ENCODE measurements at places on chromosomes 2 and 18.

DNA sequence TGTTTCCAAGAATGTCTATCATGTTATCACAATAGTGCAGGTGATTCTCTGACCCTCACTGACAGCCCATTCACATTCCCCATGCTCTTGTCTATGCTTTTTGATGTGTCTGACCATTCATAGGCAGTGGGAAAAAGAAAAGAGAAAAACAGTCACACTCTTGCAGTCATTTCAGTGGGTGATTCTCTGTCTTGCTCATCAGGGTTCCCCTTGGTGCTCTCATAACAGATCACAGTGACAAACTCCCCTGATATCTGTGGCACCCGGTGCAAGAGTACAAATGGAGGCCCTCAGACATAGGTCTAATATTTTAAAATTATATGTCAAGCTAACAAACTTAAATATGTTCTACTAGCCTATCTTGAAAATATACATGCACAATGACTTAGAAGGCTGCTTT lies 72.7 kb upstream of the PPP1CB start:
- DNase-seq, result no peak
- H3K27me3 ChIP-seq, result peaks cover 4% of the 10 kb centered on the region
- H3K4me1 ChIP-seq, result peaks cover 55% of the 10 kb centered on the region
- no peak overlapping the region for H3K4me3 ChIP-seq

GRCh38 chr2:226435146-226435545 lies 364.5 kb downstream of the IRS1 start:
- peaks cover 31% of the 10 kb centered on the region for H3K4me1 ChIP-seq
- no peak for DNase-seq
- H3K4me3 ChIP-seq, result no peak overlapping the region

GRCh38 chr2:85611217-85611704 lies 605 bp downstream of the C2orf68 start:
- peaks cover 30% of the 10 kb centered on the region for H3K36me3 ChIP-seq
- H3K4me3 ChIP-seq, result peak overlapping the region; percentile 99

DNA sequence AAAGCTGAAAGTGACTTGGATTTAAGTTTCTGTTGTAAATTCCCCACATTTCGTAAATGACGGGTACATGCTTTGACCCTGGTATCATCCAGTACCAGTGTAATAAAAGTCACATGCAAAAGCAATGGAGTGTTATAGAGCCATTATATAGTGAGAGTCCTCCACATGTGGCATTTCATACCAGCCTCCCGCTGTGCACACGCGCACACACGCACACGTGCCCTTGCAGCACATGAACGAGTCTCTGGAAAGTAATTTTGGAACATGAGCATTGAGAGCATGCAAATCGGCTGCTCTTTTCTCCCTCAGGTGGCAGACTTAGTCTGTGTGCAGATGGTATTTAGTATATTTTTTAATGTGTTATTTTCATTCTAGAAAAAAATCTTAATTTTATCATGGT lies 198.1 kb downstream of the ZNF407 start:
- H3K36me3 ChIP-seq, result no peaks in the 10 kb centered on the region
- H3K27me3 ChIP-seq, result no peaks in the 10 kb centered on the region
- H3K4me1 ChIP-seq, result peaks cover 26% of the 10 kb centered on the region
- DNase-seq, result no peak
- H3K27ac ChIP-seq, result no peak overlapping the region

DNA sequence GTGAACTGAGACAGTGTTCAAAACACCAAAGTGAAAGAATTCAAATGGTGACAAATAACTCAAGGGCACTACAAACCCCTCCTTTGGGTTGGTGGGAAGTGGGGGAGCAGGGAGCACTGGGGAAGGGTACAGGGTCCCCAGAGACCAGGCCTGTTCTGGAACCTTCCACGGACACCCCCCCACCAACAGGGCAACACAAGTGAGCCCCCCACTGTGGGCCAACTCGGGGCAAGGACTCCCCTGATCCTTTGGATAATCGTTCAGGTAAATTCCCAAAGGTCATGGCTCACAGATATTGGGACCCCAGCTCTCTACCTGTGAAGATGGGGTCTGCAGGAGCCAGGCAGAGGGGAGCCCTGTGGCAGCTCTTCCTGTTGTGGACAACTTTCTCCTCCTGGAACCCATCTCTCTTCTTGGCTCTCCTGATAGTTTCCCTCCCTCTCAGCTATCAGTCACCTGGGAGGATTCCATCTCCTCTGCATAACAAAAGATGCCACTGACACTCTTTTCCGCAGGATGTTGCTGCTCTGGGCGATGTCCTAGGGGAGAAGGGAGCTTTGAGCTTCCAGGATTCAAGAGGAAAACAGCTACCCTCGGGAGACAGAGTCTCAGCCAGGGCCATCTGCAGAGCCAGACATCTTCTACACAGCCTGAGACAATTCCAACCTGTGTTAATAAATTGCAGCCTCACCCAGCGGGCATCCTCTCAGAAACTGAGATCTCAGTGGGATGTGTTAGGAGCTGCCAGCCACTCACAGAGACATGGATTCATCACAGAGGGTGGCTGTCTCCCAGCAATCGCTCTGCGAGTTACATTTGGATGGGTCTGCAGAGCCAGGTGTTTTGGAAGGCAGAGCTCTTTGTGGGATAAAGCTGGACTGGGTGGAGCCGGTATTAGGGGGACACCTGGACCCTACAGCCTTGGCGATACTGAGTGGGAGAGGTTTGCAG lies 35.4 kb downstream of the MBP start:
- peaks cover 37% of the 10 kb centered on the region for H3K27me3 ChIP-seq
- no peaks in the 10 kb centered on the region for H3K36me3 ChIP-seq
- H3K4me3 ChIP-seq, result no peak overlapping the region
- H3K27ac ChIP-seq, result no peak overlapping the region

DNA sequence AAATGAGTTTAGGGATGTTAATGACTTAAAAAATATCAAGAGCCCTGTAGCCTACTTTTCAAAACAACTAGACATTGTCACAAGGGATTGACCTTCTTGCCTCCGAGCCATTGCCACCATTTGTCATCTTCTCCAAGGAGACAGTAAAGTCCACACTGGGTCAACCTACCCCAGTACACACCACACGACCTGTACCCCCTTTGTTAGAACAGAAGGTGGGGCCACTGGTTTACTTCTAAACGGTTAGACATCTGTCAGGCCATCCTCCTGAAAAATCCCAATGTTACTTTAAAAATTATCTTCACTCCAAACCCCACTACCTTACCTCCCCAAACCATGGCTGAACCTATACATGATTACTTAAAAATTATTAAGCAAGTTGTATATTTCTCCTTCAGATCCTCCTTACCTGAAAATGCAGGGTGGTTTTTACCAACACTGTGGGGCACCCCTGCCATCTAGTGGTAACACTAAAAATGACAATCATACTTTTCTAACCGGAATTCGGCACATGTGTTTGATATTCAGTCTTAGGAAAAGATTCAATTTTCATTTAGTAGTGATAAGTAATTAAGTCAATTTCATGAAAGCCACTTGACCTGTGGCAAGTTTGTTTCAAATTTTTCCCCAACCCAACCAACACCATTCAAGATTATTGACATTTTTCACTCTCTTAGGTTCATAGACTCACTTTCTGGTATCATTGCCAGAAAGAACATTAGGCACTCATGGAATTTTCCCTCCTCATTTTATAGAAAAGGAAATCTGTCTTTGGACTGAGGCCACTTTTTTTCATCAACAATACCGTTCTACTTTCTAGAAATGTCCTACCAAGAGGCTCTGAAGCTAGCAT lies 265.3 kb upstream of the PKDCC start:
- peaks cover 14% of the 10 kb centered on the region for H3K27me3 ChIP-seq
- peak; percentile 38 for DNase-seq
- H3K4me1 ChIP-seq, result no peaks in the 10 kb centered on the region
- H3K4me3 ChIP-seq, result no peak overlapping the region

DNA sequence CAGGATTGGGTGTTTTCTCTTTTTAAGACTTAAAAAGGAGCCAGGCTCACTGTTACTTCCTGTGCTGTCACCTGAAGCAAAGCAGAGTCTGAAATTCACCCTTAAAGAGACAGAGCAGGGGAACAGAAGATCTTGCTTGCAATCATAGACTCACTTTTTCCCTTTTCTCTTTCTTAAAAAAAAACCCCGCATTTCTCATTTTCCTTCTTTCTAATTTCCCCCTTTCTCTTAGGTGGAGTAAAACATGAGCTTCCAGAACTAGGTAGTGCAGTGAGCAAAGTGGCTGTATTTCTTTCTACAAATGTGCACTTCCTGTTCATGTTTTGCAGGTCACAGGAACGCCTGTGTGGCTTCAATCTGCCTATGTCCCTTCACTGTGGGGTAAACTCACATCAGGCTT lies 381.2 kb downstream of the LPIN1 start:
- H3K36me3 ChIP-seq, result no peaks in the 10 kb centered on the region
- H3K27ac ChIP-seq, result peak overlapping the region; percentile 40
- H3K27me3 ChIP-seq, result no peaks in the 10 kb centered on the region
- H3K4me1 ChIP-seq, result peaks cover 5% of the 10 kb centered on the region
- H3K4me3 ChIP-seq, result no peak overlapping the region
- no peak for DNase-seq

DNA sequence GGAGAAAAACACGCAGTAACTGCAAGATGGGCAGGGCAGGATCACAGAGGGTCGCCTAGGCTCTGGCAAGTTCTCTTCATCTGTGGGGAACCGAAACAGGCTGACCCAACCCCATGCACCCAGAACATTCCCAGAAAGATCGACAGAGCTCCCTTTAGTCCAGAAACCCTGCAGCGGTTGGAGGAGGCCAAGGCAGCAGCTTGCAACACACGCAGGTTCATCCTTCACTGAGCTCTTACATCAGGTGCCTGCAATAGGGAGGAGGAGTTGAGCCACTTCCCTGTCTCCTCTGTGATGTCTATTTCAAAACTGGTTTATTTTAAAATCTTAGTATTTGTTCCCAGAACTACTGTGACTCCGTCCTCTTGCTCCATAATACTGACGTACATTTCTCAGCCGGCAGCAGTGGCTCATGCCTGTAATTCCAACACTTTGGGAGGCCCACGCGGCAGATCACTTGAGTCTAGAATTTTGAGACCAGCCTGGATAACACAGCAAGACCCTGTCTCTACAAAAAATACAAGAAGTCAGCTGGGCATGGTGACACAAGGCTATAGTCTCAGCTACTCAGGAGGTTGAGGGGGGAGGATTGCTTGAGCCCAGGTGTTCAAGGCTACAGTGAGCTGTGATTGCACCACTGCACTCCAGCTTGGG lies 11.5 kb upstream of the SLC11A1 start:
- H3K27ac ChIP-seq, result no peak overlapping the region
- H3K27me3 ChIP-seq, result peaks cover 21% of the 10 kb centered on the region
- H3K4me1 ChIP-seq, result peaks cover 33% of the 10 kb centered on the region
- no peak for DNase-seq
- no peak overlapping the region for H3K4me3 ChIP-seq
- H3K36me3 ChIP-seq, result no peaks in the 10 kb centered on the region

- no peak overlapping the region for H3K27ac ChIP-seq
- H3K36me3 ChIP-seq, result peaks cover 23% of the 10 kb centered on the region
- DNase-seq, result no peak
- H3K4me1 ChIP-seq, result peaks cover 31% of the 10 kb centered on the region
- H3K27me3 ChIP-seq, result no peaks in the 10 kb centered on the region
Observed at GRCh38 chr18:76972241-76972640, 149.9 kb downstream of the ZNF236 start.

- H3K4me3 ChIP-seq, result no peak overlapping the region
- no peaks in the 10 kb centered on the region for H3K36me3 ChIP-seq
- H3K27ac ChIP-seq, result no peak overlapping the region
Observed at GRCh38 chr2:23476786-23477185, 91.8 kb downstream of the KLHL29 start.

DNA sequence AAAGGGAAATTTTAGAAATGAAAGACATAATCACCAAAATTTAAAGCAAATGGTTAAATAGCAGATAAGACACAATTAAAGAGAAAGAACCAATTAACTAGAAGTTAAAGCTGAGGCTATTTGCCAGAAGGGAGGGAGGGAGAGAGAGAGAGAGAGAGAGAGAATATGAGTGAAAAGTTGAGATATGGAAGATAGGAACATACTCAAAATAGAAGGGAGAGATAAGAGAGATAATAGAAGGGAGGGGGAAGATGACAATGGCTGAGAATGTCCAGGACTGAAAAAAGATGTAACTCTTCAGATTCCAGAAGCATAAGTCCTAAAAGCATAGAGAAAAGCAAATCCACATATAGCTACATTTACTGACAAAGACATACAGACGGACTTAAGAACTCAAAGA lies 17.1 kb upstream of the AAK1 start:
- no peaks in the 10 kb centered on the region for H3K4me1 ChIP-seq
- H3K36me3 ChIP-seq, result no peaks in the 10 kb centered on the region
- H3K27me3 ChIP-seq, result peaks cover 3% of the 10 kb centered on the region
- no peak for DNase-seq
- H3K4me3 ChIP-seq, result no peak overlapping the region

DNA sequence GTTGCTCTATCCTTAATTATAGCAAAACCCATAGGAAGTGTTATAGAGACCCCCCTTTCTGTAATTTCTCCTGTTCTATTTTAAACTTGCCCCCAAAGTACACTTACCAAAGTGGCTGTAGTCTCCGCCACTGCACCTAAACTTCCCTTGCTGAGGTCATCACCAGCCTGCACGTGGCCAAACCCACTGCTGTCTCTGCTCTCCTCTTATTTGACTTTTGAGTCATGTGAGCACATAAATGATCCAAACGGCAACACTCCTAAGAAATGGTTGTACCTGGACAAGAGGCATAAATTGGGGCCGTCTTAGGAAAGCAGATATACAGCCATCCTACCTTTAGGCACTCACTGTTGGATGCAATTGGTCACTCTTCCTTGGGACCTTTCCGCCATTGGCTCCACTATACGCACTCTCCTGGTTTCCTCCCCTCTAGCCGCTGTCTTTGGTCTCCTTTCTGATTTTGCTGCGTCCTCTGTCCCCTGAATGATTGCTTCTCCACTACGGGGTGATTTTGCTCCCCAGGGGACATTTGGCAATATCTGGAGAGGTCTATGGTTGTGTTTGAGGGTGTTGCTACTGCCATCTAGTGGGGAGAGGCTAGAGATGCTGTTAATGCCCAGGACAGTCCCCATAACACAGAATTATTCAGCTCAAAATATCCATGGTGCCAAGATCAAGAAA lies 19.2 kb upstream of the IL36G start:
- no peaks in the 10 kb centered on the region for H3K4me1 ChIP-seq
- peaks cover 7% of the 10 kb centered on the region for H3K27me3 ChIP-seq
- no peak overlapping the region for H3K27ac ChIP-seq
- peak; percentile 40 for DNase-seq

- H3K4me3 ChIP-seq, result no peak overlapping the region
- H3K36me3 ChIP-seq, result no peaks in the 10 kb centered on the region
- H3K4me1 ChIP-seq, result no peaks in the 10 kb centered on the region
- H3K27ac ChIP-seq, result no peak overlapping the region
- H3K27me3 ChIP-seq, result peaks cover 15% of the 10 kb centered on the region
- DNase-seq, result no peak
Observed at GRCh38 chr18:63936932-63937393, 12.1 kb upstream of the HMSD start.
